ENCODE measurements at places on chromosomes 13 and 19. TPM values are rescaled to one million over a fixed set of nuclear protein-coding genes. Genes with fewer than 3 reads are reported as not detected.

DNA sequence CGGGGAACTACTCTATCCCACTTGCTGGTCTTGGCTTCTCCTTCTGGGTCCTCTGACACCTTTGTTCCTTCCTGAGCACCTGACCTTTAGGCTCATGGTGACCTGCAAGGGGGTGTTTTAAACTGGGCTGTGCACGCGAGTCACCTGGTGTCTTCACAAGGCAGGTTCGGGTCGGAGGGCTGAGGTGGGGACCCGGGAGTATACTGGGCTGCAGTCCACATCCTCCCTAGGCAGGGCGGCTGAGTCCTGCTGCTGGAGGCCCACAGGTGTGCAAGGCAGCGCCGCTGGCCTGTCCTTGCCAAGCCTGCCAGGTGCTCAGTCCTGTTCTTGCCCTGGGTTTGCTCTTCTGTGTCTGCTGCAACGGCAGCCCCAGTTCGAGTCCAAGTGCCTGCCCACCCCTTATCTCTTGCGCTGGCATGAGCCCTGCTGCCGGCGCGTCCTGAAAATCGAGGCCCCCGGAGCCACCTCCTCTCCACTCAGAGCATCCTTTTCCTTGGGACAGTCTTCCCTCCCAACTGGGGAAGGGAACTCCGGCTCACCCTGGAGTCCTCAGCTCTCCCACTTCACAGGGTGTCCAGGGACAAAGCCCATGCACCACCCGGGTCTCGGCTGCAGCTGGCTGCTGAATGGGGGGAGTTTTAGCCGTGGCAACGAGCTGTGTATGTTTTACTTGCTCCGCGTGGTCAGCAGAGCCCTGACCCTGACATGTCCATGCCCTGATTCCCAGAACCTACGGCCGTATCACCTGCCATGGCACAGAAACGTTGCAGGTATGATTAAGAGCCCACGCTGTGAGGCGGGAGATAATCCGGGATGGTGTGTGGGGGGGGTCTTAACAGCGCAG lies 193.5 kb downstream of the TEX29 start:
- no peak for DNase-seq

GRCh38 chr13:42334329-42334706 lies 62.4 kb downstream of the AKAP11 start:
- no peak for DNase-seq

DNA sequence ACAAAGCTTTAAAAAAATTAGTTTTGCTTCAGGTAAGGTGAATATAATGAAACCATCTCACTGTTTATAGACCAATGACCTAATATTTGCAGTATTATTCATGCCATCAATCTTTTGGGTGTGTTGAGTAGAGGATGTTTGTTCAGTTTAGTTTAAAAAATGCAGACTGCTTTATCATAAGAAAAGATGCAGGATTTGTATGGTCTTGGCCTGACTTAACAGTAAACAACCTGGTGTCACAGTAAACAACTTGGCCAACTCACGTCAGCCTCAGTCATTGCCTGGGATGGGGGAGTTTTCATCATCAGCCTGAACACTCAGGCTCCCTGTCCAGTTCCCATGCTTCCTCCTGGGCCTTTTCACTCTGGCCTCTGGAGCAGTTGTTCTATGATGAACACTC lies 55.1 kb downstream of the LMO7 start:
- DNase-seq: no peak

- no peak for DNase-seq
Measured at GRCh38 chr19:17455308-17456123, 5.2 kb downstream of the NXNL1 start.

GRCh38 chr19:49677231-49677900 lies at the start of gene PRMT1:
Gene PRMT1, plus strand, starts transcription at chr19:49677271. Its CDS starts 10 bp downstream, at chr19:49677281.
- no peak for DNase-seq

REEP6 gene
- 31.5 TPM for polyA plus RNA-seq

DNA sequence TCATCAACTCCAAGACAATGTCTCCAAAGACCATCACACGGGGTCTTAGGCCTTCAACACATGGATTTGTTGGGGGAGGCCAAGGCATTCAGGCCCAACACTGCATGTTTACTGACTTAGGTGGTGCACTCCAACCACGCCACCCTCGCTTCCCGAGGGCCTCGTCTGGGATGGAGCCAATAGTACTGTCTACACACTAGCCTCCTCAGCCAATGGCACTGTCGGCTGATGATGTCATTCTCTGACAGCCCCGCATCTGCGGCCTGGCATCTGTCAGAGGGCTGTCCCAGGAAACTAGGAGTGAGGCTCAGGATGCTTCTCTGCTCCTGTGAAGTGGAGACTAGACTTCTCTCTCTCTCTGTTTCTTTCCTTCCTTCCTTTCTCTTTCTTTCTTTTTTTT lies 96.6 kb downstream of the TEX26 start:
- no peak for DNase-seq

MAST1 gene
- 0.96 TPM for polyA plus RNA-seq

DNA sequence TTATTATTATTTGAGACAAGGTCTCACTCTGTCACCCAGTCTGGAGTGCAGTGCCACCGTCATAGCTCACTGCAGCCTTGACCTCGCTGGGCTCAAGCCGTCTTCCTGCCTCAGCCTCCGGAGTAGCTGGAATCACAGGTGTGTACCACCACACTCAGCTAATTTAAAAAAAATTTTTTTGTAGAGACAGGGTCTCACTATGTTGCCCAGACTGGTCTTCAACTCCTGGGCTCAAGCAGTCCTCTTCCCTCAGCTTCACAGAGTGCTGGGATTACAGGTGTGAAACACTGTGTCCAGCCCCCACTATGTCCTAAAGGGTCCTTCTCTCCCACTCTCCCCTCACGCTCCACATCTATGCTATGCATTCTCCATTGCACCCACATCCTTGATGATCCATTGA lies 9.1 kb upstream of the TLE2 start:
- no peak for DNase-seq

DNA sequence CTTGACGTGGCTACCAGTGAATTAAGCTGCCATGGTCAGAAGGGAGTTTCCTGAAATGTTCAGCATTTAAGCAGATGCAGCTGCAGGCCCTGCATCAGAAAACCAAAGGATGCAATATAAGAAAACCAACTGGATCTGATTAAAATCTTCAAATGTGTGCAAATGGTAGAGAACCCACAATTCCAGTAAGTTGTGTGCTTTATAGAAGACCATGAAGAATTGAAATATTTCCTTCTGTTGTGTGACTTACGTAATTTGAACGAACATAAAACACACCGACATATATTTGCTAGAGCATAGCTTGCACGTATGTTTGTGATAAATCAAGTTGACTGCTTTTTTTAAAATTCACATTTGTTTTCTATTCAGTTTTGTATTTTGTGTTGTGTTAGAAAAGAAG lies 191.4 kb downstream of the COL4A1 start:
- DNase-seq: no peak

DNA sequence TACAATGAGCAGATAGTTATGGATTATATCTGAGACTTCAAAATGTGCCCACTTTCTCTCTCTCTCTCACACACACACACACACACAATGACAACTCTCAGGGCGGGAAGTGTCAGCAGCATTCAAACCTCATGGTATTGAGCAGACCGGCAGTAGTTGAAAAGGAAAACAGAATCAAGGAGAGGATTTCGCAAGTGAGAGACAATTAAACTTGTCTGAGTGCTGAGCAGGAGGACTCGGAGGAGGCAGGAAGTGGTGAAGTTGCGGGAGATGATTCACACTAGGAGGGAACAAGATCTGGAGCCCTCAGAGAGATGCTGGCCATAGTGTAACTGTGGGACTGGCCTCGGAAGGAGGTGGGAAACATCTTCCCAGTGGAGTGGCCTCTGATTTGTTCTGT lies 353.1 kb downstream of the EFNB2 start:
- DNase-seq: no peak

DNA sequence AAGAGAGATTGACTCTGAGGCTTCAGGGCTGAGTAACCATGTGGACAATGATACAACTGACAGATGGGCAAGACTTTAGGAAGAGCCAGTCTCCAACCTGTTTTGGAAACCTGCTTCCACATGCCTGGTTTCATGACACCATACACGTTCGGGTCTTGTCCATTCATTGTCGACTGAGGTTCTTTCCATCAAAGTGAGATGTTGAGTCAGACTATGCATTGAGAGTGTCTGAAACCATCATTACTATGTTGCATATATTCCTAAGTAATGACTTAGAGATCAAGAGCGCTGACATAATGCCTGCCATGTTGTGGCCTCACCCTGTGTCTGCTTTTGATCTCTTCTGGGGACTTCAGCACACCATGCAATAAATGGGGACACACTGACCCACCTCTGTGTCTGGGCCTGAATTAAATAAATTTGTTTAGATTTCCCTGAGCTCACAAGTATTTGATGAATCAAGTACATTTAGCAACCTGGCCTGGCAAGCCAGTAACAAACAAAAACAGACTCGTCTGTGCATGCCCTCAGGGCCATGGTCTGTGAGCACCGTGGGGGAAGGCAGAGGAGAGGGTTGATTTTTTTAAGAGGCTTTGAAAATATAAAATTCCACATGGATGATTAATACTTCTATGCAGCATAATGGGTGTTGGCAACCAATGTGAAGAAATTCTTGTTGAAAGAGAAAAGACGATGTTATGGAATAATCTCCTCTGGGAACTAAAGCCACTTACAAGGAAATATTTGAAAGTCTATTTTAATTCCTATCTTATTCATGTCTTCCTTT lies 49.9 kb upstream of the UBAC2 start:
- no peak for DNase-seq

C19orf33 gene
- 10.1 TPM for polyA plus RNA-seq

DNA sequence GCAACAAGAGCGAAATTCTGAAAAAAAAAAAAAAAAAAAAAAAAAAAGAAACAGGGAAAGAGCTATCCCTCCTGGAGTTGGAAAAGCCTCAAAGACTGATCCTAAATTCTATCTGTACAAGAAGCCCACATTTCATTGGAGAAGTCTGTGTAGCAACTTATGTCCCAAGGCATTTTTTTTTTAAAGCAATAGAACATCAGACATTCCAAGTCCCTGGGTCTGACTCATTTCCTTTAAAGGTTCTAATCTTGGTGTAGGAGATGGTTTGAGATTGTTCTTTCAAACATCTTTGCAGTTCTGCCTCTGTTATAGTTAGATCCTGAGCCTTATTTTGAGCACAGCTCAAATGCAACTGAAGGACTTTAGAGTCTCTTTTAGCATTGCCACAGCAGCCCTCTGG lies 706.5 kb upstream of the MIR17HG start:
- DNase-seq: no peak

- no peak for DNase-seq
Measured at GRCh38 chr13:29402166-29402636, 193.3 kb downstream of the SLC7A1 start.

- no peak for DNase-seq
Measured at GRCh38 chr19:46944123-46944748, 75.4 kb upstream of the NPAS1 start.
